ENCODE measurements at places on chromosomes 11 and 22.

GRCh38 chr22:23035557-23036277 lies 34.6 kb upstream of the GNAZ start:
- no peak for DNase-seq

GRCh38 chr11:66762088-66762487 lies 33.1 kb upstream of the SPTBN2 start:
- DNase-seq, result no peak

- DNase-seq, result no peak
These were observed 198.4 kb downstream of the SBF2 start for GRCh38 chr11:10095412-10096208.

- no peak for DNase-seq
These were observed 6.8 kb downstream of the GTSE1 start for GRCh38 chr22:46303347-46303965.

DNA sequence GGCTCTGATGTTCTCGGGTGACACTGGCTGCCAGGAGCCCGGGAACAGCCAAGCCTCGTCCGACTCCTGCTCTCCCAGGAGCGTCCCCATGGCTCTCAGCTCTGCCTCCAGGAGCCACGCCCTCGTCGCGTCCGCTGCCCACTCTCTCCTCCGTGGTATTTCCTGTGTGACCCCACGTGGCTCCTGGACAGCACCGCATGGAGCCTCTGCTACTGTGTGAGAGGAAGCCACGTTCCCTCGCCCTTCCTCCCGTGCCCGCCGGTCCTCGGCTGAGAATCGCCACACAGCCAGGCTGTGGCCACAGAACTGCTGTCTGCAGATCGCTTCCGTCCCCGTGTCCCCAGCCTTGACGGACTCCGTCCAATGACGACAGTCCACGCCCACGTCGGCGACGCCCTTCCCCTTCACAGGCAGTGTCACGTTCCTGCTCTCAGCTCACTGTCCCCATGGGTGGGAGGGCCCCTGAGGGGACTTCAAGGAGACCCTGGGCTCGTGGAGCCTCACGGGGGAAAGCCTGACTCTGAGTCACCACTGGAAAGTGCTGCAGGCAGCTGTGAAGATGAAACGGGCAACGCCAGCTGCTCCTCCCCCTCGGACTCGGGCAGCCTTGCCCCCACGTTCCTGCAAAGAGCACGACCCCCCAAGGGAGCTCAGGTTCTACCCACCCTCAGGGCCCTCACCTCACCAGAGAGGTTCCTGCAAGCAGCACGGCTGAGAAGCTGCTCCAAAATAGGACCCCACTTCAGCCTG lies 458.5 kb downstream of the BRD1 start:
- DNase-seq, result no peak

DNA sequence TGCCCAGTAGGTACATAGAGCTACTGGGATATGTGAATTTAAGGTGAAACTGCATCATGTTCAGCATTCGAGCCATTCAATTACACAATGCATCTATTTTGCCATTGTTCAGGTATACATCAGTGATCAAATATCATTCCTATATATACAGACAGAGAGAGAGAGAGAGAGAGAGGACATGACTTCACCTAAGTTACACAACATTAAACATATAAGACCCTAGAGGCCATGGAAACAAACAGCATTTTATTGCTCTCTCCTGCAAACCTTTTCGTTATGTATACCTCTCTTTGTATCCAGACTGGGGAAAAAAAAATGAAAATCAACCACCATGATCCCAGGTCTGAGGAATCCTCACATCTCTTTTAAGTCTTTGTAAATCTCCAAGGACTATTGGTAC lies 1829.1 kb downstream of the LRRC4C start:
- no peak for DNase-seq

DNA sequence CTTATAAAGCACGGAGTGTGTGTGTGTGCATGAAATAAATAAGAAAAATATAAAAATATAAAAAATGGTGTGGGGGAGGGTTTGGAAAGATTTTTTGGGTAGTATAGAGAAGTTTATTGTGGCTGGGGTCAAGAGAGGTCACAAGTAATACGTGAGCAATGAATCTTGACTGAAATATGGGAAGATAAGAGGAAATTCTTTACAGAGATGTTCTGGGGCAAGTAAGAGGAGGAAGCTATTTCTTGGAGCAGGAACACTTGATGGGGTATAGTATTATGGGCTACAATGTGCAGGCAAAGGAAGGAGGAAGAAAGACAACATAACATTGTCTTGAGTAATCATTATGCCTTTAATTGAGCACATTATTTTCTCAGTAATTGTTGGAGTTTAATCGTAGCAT lies 2.1 kb downstream of the HBD start:
- no peak for DNase-seq

DNA sequence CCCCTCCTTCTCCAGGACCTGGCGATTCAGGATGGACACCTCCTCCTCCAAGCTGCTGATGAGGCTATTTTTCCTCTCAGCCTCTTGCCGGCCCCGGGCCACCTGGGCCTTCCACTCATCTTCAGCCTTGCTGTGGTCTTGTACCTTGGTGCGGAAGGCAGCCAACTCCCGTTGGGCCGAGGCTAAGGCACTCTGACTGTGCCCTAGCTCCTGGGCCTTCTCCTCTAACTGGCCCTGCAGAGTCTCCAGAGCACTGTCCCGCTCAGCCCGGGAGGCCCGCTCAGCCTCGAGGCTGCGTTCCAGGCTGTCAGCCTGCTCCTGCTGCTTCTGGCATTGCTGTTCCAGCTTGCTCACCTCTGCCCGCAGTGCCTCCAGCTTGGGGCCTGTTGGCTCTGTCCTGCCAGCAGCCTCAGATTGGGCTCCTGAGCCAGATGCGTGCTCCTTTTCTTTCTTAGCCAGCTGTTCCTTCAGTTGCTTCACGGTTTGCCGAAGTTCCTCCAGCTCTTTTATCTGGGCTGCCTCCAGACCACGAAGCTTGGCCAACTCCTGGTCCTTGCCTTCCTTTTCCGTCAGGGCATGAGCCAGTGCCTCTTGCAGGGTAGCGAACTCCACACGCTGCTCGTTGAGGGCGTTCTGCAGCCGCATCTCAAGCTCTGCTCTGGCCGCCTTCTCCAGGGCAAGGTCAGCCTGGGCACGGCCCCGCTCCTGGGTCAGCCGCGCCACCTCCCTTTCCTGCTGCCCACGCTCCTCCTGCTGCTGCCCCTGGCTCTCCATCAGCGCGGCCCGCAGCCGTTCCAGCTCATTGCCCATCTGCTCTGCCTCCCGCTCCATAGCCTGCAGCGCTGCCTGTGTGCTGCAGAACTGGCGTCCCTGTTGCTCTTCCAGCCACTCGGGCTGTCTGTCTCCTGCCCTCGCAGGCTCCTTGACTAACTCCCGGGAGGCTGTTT lies 15.3 kb downstream of the IL18BP start:
- DNase-seq, result no peak

- no peak for DNase-seq
These were observed 43.8 kb downstream of the C11orf58 start for GRCh38 chr11:16781936-16782919.

DNA sequence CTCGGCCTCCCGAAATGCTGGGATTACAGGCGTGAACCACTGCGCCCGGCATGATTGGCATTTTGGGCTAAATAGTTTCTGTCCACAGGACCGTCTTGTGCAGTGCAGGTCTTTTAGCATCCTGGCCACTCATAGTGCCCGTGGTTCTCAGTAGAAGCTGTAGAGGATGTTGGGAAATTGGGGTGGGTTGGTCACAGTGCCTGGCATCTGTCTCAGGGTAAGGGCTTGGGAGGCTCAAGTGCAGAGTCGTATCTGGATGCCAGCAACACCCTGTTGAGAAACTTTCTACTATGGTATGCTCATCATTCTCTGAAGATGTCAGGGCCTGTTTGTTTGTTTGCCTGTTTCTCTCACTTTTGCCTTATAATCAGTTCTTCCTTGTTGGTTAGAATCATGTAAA lies 21.9 kb downstream of the UBE2L3 start:
- no peak for DNase-seq

DNA sequence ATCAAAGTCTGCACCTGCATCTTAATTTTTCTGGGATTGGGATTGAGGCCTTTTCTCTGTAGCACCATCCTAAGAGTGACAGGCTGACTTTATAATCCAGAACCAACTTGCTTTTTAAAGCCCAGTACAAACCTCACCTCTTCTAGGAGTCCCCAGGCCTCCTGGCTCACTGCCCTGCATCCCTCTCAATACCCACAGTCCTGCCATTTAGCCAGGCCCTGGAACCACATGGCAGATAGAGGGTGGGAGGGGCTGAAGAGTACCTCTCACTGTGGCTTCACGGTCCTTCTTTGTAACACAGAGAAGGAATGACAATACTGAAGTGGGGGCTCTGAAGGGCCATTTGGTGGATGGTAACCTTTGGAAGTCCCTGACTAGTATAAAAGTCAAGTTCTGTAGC lies 63.5 kb upstream of the PHOX2A start:
- no peak for DNase-seq

GRCh38 chr22:17634696-17635095 lies 3.9 kb upstream of the BCL2L13 start:
- no peak for DNase-seq

DNA sequence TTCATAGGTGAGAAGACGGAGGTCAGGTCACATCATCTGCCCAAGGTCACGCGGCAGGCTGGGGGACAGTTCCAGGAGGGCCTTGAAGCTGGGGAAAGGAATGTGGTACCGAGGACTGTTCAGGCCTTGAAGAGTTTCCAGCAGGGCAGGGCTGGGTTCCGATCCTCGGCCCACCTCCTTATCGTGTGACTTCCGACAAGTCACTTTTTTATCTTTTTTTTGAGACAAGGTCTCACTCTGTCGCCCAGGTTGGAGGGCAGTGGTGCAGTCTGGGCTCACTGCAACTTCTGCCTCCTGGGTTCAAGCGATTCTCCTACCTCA lies 623 bp downstream of the NDUFS8 start:
- no peak for DNase-seq

DNA sequence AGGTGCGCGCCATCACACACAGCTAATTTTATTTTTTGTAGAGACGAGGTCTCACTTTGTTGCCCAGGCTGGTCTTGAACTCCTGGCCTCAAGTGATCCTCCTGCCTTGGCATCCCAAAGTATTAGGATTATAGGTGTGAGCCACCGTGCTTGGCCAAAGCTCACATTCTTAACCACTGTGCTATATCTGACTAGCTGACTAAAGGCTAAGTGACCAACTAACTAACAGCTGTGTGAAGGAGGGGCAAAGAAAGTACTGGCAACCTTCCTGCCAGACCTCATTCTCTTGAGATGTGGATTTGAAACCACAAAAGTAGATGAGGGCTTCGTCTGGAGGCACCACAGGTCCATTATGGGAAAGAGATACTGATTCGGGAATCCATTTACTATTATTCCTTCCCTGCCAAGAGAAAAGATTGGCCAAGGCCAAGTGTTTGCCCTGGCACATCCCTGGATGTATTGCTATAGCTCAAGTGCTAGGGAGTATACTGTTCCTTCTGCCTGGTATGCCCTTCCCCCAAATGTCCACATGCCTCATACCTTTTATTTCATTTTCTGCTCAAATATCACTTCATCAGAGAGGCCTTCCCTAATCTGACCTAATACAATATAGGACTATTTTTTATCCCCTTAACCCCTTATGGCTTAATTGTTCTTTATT lies 52.7 kb upstream of the RRM1 start:
- no peak for DNase-seq

DNA sequence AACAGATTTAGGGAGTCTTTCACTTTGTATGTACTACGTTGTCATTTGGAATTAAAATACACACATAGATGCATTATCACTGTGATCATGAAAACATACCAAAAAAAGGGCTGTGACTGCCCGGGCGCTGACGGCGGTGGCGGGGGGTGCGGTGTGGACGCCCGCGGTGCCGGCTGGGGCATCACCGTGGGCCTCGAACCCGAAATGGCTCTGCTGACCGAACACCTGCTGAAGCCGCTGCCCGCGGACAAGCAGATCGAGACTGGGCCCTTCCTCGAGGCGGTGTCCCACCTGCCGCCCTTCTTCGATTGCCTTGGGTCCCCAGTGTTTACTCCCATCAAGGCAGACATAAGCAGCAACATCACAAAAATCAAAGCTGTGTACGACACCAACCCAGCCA lies 16.2 kb downstream of the MRGPRX4 start:
- DNase-seq, result no peak

DNA sequence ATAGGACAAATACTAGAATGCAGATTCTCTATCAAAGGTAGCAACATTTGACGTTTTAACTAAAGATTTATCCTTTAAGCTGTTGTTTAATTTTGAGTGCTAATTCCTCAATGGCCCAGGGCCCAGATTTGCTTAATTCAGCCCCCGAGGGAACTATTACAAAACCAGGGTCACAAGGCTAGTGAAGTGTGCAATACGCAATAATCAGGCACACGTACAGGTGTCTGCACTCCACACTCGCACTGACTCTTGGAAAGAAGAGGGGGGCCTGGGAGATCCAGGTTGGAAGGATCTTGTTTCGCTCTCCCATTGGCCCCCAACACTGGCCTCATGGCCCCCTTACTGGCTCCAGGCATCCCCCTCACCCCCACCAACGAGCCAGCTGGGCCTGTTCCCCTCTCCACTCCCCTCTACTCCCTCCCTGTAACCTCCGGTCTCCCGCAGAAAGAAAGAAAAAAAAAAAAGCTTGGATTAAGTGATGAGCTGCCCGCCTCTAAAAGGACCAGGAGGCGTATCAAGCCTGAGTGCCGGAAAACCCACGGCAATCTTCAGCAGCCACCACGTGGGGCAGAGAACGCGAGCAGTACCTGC lies 2.2 kb upstream of the KIRREL3 start:
- no peak for DNase-seq

DNA sequence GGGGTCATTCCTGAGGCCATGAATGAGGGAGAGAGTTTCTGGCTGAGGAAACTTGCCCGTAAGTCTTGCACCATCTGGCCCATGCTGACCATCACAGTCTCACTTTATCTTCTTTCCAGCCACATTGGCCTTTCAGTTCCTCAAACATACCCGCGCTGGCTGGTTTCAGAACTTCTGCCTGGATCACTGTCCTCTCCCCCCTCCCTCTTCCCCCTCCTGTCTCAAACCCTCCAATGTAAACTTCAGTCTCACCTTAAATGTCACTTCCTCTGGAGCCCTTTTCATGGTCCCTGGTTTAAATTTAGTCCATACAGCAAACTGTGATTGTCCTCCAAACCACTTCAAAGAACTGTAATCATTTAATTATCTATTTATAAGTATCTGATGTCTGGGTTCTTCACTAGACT lies 3.7 kb upstream of the TMEM109 start:
- no peak for DNase-seq

DNA sequence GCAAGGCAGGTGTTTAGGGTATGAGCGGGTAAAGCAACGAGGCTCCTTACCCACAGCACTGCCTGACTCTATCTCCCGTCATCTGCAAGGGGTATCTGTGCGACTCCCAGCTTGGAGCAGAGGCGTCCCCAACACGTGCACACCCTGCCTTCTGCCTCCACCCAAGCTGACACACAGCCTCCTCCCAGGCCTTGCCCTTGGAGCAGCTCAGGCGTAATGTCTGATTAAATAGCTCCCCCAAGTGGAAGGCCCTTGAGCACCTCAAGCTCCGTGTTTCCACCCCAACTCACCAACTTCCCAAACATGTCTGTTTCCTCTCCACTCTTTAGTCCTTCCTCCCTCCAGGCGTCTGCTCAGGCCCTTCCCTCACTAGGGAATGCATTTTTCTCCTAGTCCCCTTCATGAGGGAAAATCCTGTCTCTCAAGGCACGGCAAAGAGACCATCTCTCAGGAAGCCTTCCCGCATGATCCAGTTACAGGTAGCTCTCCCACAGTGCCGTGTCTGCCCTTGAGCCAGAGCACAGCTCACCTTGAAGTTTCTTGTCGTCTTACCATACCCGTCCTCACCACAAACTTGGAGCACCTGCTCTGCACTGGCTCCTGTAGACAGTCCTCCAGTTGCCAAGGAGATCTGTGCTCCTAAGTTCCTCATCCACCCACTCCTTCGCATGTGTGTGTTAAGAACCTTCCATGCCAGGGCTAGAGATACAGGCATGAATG lies 15.8 kb downstream of the CYB5R2 start:
- DNase-seq, result no peak

Measured in CD4-positive, CD25-positive, alpha-beta regulatory T cell (primary cell).